CD4-positive, alpha-beta T cell treated with Interleukin-2 at 100 ng/mL for 4 hours (primary cell): ENCODE measurements at places on chromosomes 11 and 22.

DNA sequence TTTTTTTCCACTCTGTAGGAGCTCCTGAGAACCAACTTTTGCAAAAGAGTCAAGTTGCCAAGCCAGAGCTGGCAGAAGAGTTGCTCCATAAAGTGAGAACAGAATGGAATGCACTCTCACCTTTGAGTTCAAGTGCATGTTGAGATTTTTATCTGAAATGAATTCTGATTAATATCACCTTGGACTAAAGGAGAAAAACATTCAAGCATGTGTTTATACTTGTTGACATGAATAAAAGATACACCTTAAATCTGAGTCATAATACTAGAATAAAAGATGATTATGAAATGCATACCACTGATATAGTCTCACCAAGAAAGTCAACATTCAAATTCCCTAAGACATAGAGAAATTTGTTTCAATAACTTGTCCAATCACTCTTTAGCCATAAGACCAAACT is 37.8 kb downstream of the ARL14EP start:
- no peak for DNase-seq

- DNase-seq, result no peak
These were observed 109.6 kb upstream of the CHORDC1 start for GRCh38 chr11:90332415-90332814.

DNA sequence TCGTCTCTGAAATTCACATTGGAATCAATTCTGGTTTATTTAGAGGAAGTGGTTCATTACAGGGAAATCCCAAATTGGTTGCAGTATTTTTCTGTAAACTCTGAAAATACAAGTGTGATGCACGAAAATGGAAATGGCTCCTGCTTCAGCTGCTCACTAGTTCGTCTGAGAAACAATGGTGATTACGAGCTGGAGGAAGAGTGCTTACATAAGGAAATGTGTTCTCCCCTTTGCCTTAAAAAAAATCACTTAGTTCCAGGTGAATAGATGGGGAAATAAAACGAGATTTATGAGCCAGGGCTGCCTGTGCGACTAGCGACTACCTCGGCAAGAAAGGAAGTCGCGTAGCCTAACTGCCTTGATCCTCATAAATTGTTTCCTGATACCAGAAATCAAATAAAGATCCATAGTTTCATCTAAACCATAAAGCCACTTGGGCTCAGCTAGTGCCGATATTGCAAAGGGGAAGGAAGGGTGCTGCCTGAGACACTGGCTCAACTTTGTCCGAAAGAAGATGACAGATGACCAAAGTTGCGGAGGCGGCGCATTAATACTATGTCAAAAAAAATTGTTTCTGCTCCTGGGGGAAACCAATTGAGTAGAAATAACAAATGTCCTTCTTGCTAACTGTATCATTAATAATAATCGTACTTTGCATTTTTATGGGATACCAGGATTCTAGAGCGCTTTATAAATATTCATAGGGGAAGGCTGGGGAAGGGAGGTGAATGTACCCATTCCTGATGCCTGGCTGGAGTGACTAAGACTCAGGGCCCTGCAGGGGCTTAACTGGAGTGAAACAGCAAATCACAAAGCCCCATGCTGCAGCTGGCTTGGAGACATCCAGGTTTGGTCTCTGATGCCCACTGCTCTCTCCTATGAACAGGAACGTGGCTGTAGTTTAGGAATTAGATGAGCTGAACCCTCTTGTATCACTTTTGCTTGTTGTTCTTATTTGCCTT is 185.7 kb downstream of the BLID start:
- DNase-seq, result no peak

DNA sequence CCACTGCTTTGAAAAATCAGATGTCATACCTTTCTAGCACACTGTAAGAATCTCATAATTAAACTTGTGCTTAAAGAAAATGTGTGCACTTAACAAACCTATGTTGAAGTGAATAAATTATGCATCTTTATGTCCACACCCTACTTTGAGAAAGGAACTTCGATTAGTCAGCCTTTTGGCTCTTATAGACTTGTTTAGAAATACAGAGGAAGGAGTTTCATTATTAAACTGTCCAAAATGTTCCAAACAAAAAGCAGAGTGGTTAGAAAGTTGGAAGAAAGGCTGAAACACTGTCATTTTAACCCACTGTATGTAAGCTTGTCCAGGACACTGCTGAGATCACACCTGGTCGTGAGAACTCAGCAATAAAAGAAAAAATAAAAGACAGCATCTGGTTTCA is 863.2 kb upstream of the CHORDC1 start:
- DNase-seq, result no peak

DNA sequence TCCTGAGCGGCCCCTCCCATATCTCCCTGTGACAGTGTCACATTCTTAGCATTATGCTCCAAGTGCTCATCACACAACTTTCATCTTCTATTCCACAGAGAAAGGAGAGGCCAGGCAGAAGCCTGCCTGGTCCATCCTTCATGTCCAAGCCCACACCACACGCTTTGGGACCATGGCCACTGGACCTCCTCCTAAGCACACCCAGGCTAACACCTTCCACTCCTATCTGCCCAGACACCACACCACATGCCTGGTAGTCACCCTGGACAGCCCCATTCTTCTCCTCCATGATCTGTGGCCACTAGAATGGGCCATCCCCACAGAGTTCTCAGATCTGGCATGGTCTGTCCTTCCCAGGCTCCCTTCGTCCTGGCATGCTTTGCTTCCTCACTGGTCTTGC is 55.3 kb downstream of the HIRA start:
- no peak for DNase-seq

GRCh38 chr11:45238724-45239123 is 47.4 kb downstream of the SYT13 start:
- DNase-seq, result no peak

DNA sequence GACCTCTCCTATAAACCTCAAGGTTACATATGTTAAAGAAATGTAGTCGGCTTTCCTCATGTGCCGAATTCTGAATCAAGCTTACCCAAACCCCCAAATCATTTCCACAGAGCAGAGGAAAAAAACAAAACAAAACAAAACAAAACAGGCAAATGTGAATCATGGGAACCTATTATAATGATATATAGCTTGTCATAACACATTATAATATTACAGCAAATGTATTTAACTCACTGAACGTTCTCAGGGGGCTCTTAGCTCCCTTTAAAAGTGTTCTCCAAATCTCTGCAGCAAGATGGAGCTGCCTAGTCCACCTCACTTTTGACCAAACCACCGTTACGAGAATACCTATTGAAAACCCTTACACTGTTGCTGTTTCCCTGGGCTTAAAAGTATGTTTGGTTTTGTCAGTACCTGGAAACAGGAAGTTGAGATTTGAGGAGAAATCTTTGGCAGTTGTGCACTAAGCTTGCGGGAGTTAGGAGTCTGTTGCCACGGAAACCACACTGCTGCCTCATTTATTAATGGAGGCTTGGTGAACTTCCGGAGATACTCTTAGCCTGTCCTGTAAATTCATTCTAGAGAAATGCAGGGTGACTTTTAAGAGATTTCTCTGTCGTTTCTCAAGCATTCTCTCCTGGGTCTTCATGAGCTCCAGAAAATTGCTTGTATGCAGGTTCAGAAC is 167.0 kb upstream of the RASSF10 start:
- no peak for DNase-seq

DNA sequence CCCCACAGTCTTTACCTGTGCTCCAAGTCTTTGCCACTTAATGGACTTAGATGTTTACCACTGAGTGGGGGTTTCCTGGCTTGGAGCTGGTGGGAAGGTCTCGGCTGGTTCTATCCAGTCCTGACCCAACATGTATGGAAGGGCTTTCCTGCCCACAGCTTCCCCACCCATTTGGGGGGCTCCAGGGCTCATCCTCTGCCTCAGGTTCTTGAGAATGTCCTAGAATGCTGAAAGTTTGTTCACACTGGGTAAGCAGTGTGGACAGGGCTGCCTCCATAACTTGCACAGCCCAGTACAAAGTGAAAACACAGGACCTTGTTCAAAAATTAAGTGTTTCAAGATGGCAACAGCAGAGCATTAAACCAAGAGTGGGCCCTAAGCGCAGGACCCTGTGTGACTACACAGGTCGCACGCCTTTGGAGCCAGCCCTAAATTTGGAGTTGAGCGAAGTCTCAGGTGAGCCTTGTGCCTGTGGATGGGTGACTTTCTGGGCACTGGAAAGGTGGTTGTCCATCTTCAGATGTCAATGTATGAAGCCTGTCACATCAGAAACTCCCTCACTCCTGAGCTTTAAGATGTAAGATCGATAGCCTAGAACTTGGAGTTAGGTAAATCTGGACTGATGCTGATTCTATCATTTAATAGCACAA is 72.7 kb upstream of the NARS2 start:
- no peak for DNase-seq

GRCh38 chr11:38968951-38969350 is 2370.9 kb upstream of the RAG2 start:
- no peak for DNase-seq

GRCh38 chr11:13837286-13837685 is 125.2 kb upstream of the SPON1 start:
- DNase-seq, result no peak

GRCh38 chr11:3217818-3218482 is 663 bp downstream of the MRGPRG start:
- no peak for DNase-seq

DNA sequence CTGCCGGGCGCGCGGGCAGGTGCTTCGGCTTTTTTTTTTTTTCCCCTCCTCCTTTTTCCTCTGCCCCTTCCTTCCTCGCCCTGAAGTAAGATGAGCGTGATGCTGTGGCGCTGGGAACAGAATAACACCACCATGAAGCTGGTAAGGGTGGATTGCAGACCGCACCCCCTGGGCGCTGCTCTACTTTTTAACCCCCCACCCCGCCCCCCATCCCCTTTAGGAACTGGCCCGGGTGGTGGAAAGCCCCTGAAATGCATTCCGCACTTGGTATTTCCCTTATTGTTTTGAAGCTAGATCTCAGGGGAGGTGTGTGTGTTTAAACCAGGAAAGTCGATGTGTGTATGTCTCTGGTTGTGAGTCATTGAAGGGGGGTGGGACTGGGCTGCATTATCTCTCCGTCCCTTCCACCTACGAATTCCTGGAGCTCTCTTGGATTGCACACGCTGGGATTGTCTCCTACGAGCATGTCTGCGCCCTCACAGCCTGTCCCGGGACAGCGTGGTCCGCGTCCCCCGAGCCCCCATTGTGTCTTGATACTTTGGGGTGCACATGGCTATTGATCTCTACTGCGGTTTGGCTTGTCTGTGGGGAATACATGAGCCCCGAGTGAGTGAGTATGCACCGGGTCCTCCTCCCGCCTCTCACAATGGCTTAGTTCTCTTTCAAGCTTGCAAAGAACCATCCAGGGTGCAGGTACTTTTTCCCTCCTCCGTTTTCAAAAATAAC is 64.9 kb downstream of the NAV2 start:
- DNase-seq, result no peak

- no peak for DNase-seq
These were observed 15.3 kb downstream of the HDHD5 start for GRCh38 chr22:17143826-17144225.

DNA sequence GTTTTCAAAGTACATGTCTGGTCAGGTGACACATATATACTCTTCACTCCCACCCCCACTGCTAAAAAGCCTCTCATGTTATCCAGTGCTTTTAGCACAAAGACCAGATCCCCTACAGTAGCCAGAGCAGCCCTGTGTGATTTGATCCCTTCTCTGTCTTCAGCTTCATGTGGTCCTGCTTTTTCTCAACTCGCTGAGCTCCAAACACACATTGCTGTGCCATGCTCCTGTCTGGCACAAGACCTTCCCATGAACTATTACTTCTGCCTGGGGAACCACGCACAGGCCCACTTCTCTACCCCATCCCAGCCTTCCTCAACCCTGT is 127.1 kb downstream of the RASSF10 start:
- DNase-seq, result no peak

- DNase-seq, result no peak
These were observed 131.2 kb downstream of the TTC28 start for GRCh38 chr22:28548406-28548805.

- peak; percentile 26 for DNase-seq
These were observed at the start of gene CCND1 for GRCh38 chr11:69640995-69641581. Gene CCND1 (plus strand): TSS chr11:69641156. CDS start chr11:69641314, 158 bp downstream.

DNA sequence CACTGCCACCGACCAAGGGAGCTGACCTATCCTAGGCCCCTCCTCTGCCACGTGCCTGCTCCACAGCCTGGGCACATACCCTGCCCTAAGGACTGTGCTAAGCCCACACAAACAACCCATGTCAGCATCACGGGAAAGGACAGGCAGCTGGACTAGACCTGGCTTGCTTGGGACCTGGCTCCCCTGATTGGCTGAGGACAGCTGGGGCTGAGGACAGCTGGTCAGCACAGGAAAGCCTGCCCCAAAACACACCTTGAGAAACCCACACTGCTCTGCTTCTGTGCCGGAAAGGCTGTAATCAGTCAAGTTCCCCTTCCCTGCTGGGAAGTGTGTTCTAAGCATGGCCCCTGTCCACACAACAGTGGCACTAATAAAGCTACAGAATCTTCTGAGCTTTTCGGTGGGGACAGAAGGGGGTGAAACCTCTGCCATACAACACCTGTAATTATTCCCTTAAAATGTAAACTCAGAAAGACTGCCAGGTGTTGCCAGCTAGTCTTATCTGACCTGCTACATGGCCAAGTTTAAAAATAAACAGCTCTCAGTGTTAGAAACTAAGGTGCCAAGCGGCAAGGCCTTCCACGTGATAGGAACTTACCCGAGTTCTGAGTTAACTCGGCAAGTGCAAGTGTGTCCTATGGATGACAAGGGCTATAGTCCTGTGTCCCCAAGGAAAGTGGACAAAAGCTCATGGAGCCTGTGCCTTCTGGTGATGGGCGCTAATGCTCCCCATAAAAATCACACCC is 35.7 kb upstream of the ARFGAP3 start:
- DNase-seq, result no peak

DNA sequence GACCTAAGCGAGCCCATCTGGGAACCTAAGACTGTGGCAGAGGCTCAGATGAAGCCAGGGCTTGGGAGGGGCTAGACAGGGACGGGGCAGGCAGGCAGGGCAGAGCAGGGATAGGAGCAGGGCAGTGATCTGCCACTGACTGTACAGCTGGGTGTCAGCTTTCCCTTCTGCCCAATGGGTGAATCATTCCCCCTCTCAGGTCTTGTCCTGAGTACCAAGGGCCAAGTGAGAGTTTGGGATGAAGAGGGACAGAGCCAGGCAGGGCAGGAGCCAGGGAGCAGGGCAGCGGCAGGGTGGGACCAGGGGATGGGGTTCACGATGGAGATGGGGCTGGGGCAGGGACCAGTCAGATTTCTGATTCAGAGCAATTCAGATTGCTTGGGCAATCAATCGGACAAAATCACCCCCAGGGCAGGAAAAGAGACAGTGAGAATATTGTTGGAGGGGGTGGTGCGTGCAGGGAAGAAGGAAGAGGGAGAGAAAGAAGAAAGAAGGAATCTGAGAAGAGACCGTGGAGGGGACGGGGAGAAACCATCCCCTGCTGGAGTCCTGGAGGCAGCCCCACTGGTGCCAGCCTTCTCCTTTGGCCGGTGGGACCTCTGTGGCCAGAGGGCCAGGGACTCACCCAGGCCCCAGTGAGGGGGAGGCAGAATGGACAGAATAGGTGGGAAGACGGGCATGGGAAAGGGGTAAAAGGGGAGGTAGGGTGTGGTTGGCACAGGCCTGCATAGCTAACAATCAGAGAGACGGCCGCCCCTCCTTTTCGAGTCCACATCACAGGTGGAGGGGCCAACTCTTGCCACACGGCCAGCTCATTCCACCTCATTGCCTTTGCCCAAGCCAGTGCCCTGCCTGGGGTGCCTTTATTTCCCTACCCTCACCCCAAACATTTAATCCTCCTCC is 47.2 kb downstream of the CYTH4 start:
- no peak for DNase-seq

GRCh38 chr11:26573896-26574295 is 1.8 kb upstream of the MUC15 start:
- DNase-seq, result no peak
